ENCODE measurements at places on chromosomes 1 and 21. TPM values are rescaled to one million over a fixed set of nuclear protein-coding genes. Genes with fewer than 3 reads are reported as not detected.

TMEM269 gene
- total RNA-seq = 0.07 TPM

RBP7 gene
- not detected for total RNA-seq

CFAP107 gene
- total RNA-seq = not detected

EIF3I gene
- 240 TPM for total RNA-seq

CD1B gene
- not detected for total RNA-seq

GUCA2B gene
- not detected for total RNA-seq

C8B gene
- not detected for total RNA-seq

MATN1 gene
- not detected for total RNA-seq
